Germinal center (tissue), 1 donor: ENCODE measurements at places on chromosomes 2 and 18.

DNA sequence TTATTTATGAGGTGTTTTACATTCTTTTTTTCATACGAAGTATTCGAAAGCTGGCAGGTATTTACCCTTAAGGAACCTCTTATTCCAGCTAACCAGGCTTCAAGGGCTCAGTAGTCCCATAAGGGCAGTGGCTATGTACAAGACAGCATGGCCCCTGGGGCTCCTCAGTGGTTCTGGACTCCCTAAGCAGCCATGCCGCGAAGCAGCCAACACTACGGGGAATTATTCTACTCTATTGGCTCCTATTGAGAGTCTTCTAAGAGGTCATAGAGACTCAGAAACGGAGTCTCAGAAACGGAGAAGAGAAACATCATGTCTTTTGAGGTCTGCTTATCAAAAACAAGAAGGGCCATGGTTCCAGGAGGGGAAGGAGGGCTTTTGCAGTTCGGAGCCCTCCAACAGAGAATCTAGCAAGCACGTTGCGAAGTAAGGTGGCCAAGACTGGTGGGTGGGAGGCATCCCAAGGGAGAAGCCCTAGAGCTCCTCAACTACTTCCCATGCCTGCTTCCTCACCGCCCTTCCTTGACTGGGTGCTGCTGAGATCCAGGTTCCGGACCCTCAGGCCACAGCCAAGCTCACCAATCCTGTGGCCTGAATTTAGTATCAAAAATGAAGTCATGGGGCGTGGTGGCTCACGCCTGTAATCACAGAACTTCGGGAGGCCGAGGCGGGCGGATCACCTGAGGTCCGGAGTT is 109.7 kb downstream of the INO80D start:
- no peak for DNase-seq

DNA sequence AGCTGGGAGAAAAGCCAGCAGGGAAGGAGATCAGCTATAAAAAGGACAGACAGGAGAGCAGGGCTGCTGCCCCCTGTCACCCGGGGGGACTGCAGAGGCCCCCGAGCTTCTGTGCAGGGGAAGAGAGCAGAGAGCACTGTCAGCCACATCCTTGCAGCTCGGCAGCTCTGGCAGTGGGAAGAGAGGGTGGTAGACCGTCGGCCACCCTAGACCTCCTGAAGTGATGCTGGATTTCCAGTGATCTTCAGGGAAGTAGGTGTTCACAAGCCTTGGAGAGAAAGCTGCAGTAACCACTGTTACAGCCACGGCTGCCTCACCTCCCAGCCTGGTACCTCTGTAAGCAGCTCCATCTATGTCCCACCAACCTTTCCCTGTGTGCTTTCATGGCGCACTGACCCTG is 134.9 kb downstream of the TFCP2L1 start:
- no peak for DNase-seq

- no peak for DNase-seq
Observed at GRCh38 chr2:137220438-137220993, 455.2 kb downstream of the THSD7B start.

DNA sequence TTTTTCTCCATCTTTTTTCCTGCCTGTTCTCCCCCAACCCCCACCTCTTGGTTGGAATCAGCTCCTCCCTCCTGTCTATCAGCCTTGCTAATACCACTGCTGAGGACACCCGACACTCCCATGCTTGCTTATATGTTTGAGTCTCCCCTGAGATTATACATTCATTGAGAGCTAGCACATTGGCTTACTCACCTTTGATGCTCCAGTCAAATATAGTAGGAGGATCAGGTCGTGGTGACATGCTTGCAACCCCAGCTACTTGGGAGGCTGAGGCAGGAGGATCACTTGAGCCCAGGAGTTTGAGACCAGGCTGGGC is 91.5 kb upstream of the CCBE1 start:
- no peak for DNase-seq

DNA sequence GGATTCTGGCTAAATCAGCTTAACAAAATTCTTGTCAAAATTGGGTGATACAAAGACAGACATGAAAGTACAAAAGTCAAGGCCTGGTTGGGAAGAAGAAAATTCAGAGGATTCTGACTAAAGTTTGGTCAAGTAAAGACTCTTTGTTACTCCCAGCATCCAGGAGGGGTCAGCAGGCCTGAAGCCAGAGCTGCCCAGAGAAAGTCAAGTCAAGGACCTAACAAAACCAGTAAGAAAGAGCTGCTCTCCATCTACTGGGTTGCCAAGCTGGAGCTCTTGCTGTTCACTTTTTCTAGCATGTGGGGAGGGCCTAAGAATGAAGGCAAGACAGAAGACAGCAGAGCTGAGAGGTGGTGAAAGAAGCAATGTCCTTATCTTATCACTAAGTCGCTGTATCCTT is 143.3 kb downstream of the C1D start:
- DNase-seq = no peak

- DNase-seq = no peak
Observed at GRCh38 chr2:184633726-184634125, 35.4 kb downstream of the ZNF804A start.

GRCh38 chr2:189517847-189518535 is 62.6 kb downstream of the SLC40A1 start:
- DNase-seq = no peak

GRCh38 chr2:27781496-27781895 is 10.0 kb downstream of the MRPL33 start:
- DNase-seq = no peak

DNA sequence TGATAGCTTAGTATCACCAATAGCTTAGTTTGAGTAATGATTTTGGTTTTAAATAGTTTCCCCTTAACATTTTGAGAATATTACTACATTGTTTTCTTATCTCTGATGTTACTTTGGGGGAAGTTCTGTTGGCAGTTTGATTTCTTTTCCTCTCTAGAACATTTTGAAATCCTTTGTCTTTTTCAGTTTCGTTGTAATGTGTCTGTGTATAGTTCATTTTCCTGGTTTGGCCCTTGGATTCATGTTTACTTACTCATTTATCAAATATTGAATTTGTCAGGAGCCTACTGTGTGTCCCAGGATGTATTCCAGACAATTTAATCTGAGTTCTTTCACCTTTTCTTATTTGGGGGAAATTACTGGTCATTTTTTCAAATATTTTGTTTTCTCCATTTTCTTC is 16.7 kb downstream of the ANKRD12 start:
- no peak for DNase-seq

DNA sequence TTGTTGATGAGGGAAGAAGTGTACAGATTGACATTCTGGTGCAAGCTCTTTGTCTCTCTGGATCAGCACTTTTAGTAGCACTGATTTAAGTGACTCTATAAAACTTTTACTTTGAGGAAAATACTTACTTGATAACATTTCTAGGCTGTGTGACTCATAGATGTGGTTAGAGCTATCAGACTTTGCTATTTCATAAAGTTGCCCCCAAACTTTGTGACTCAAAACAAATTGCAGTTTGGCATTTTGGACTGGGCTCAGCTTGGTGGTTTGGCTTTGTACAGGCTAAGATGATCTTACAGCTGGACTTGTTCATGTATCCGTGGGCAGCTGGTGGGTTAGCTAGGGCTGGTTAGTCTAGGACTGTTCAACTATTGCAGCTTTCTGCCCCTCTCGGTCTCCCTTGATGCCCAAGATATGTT is 42.1 kb upstream of the GLS start:
- no peak for DNase-seq

DNA sequence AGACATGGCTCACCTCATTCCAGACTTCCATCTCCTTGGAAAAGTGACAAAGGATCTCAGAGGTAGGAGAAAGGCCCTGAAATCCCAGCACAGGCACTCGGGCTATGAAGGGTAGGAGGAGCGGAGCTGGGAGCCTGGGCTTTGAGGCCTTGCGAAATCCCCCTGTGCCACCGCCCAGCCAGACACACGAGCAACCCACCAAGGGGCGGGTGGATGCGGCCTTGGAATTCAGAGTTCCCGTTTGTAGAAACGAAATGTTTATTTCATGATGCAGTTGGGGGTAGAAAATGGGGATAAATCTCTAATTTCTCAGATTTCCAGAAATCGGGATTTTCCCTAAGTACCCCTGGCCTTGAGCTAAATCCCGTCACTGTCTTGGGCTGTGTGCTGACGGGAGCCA is 177.1 kb upstream of the HDAC4 start:
- no peak for DNase-seq

GRCh38 chr18:6816154-6816553 is 86.6 kb downstream of the ARHGAP28 start:
- no peak for DNase-seq

DNA sequence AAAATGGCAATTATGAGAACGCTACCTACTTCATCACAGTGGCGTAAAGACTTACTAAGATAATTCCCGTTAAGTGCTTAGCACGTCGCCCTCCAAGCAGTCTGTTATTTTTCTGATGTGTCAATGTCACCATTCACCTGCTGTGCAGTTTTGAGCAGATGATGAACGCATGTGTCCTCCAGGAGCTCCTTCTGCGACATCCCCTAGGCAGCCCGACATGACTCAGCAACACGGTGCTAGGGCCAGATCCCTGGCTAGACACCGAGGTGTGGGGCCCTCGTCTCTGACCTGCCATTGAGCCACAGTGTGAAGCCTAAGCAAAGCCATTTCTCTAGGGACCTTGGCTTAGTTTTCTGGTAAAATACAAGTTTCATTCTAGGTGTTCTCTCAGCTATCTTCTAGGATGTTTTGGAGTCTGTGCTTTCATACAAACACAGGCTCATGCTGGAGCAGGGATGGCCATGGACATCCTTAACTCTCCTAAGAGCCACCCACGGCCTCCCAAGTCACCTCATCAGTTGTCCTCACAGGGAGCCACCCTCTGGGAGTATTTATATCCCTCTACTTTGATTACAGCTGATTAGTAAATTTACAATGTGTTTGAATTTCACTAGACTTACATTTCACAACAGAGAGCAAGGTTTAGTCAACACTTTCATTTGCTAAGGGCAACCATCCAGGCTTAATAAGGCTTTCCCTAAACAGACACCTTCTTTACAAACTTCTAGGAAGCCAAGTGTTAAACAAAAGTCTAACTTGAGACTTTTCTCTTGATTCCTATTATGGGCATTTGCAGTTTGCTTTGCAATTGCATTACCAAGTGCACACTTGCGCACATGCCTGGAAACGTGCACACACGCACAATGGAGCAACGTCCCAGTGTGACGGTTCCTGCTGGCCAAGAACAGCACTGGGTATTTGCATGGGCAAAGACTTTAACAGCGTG is 376.8 kb upstream of the ID2 start:
- no peak for DNase-seq

DNA sequence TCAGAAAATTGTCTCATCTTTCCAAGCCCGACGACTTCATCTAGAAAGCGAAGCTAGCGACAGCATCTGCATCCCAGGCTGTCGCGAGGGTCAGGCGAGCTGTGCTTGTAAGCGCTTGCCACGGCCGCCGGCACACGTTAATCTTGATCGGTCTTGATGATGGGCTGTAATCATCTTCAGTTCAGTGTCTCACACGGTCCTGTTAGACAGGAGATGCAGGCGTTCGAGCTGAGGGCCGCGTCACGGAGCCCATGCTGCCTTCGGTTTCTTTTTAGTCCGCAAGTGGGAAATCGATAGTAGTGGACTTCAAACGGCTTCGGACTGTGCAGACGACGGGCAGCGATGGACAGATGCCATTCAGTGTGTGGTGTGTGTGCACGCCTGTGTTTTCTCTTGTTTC is 43.6 kb downstream of the ADI1 start:
- no peak for DNase-seq

GRCh38 chr2:182361477-182361876 is 65.4 kb downstream of the PDE1A start:
- no peak for DNase-seq

DNA sequence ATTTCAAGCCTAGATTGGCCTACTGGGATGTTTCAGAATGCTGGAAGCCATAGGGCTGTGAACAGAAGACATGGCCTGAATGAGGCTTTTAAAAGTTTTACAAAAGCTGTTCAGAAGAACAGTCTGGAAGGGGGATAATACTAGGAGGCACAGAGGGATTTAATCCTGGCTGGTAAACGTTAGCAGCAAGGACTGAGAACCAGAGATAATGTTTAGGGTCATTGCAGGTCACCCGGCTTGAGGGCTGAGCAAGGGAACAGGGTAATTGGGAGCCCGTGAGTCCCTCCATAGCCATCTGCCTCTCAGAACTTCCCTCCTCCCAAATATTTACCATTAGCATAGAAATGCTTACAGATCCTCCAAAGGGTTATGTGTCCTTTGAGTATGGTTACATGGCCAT is 765.4 kb downstream of the TMEM182 start:
- DNase-seq = no peak

DNA sequence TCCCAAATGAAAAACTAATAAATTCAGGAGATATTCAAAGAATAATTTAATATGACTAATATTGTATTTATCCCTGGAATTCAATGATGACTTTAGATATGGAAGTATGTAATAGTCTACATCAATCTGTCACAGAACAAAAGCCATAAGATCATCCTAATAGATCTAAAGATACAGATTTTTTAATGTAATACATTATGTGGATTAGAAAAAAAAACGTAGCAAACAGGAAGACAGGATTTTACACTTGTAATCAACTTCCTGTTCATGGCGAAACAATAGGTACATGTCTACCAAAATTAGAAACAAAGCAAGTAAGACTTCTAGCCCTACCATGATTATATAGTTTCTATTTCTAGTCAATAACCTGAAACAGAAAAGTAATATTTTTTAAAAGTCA is 192.2 kb downstream of the TTC32 start:
- DNase-seq = no peak

DNA sequence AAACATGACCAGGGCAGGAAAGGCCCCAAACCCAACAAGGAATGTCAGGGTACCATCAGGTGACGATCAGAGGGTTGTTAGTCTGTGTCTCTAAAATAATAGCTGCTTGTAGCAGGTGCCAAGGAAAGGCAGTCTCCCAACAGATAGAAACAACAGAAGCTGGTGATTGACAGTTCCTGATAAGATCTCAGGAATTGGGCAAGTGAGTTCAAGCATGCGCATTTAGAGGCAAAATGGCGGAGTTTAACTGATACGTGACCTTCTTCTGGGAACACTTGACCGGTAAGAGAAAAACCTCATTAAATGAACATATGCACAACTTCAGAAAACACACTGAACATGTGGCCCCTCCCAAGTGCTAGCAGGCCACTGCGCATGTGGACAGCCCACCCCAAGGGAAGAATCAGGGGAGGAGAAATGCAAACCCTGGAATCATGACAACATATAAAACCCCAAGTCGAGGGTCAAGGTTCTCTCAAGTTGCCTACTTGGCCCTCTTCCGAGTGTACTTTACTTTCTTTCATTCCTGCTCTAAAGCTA is 664.9 kb downstream of the KCNJ3 start:
- no peak for DNase-seq

DNA sequence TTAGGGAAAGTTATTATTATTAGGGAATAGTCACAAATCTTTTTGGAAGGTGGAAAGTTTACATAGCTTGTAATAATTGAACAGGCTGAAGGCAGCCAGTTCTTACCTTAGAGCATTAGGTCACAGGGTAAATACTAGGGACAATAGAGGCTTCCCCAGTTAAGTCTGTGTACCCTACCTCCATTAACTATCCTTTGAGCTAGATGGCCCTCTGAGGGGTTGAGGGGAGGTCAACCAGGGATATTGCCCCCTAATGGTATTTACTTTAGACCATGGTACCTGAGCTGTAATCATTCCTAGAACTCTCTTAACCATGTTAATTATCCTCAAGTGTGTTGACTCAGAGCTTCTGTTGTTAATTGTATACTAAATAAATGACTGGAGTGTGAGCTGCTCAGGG is 120.5 kb upstream of the SCN7A start:
- no peak for DNase-seq
